ENCODE measurements at places on chromosomes 7 and 10.

- no peak for DNase-seq
Measured at GRCh38 chr7:29853789-29854188, 47.5 kb downstream of the WIPF3 start.

DNA sequence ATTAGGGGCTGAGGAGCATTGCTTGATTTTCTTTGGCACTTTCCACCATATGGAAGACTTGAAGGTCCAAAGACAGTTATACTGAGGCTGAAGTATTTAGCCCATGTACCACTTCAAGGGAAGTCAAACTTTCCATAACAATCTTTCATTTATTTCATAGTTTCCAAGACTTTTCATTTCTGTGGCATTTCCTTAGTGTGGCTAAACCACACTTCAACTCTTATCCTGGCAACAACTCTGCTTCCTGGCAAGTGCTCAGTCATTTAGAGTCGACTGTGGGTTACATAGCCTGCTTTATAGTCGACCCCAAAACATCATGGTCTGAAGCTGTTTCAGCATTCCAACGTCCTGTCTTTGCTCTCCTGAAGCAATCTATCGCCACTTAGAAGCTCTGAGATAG, 343.0 kb upstream of the SEMA3D start:
- DNase-seq, result no peak

GRCh38 chr10:127899766-127900387, 7.0 kb upstream of the PTPRE start:
- no peak for DNase-seq

DNA sequence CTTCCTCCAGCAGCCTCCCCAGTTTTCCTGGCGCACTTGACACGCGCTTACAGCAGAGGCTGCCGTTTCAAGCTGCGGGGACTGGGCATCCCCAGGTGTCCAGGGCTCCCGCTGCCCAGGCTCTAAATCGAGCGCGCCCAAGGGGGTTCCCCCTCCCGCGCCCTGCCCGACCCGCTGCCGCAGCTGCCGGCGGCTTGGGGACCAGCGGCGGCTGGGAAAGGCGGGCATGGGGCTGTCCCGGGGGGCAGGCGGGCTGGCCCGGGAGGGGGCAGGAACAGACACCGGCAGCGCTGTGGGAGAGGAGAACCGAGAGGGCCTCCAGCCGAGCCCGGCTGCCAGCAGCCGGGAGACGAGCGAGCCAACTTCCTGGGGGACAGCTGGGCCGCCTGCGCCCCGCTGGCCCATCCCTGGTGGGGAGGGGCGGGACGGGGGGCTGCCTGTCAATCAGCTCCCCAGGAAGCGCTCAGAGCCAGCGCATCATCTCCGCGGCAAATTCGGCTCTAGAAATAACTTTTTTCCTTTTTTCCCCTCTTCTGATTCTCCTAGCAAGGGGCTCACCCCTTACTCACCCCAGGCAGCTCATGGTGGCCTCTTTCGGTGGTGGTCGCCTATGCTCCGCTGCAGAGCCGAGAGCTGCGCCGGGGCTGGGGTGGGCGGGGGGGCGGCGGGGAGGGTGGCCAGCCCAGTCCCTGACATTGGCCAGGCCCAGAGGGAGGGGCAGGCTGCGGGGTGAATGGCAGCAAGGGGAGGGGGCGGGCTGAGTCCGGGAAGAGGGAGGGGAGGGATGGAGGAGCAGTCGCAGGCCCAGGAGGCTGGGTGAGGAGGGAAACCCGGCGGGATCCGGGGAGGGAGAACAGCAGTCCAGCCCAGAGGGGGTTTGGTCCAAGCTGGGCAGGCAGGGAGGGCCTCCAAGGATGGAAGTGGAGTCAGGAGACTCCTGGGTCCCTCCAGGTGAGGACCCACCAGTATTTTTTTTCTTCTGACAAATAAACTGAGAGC, 14.7 kb downstream of the GRID2IP start:
- no peak for DNase-seq

GRCh38 chr7:37826825-37827224, 21.6 kb upstream of the NME8 start:
- DNase-seq, result no peak

- peak; percentile 8 for DNase-seq
Measured at GRCh38 chr10:131786756-131787605, 113.8 kb upstream of the PPP2R2D start.

DNA sequence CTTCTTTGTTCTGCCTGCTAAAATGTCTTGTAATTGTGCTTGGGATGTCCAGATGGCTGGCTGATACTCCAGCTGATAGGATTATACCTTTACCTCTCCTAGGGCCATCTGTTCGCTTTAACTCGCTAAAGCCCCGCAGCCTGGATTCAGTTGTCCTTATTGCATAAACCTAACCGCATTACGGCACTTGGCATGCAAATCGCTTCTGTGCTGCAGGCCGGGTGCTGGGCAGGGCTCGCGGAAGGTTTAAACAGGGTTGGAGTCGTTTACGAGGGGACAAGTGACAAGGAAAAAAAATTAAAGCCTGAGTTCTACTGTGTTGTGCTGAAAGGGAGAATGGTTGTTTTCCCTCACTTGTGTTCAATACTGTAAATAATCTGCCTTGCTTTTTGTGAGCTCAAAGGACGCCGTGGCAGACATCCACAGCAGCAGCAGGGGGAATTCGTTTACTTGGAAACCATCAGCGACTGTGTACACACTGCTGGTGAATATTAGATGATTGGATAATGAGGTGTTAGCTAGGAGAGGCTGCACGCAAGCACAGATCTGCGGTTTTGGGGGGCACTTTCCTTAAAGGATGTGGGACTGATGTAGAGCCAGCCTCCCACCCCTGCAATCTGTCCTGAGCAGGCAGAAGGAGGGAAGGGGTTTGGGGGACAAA, 93.0 kb downstream of the EBF3 start:
- DNase-seq, result no peak

- DNase-seq, result no peak
Measured at GRCh38 chr7:156059369-156059768, 247.1 kb upstream of the SHH start.

- DNase-seq, result no peak
Measured at GRCh38 chr10:103645141-103646054, 151.9 kb downstream of the NEURL1 start.

GRCh38 chr7:7989616-7990440, 21.2 kb downstream of the GLCCI1 start:
- DNase-seq, result no peak

DNA sequence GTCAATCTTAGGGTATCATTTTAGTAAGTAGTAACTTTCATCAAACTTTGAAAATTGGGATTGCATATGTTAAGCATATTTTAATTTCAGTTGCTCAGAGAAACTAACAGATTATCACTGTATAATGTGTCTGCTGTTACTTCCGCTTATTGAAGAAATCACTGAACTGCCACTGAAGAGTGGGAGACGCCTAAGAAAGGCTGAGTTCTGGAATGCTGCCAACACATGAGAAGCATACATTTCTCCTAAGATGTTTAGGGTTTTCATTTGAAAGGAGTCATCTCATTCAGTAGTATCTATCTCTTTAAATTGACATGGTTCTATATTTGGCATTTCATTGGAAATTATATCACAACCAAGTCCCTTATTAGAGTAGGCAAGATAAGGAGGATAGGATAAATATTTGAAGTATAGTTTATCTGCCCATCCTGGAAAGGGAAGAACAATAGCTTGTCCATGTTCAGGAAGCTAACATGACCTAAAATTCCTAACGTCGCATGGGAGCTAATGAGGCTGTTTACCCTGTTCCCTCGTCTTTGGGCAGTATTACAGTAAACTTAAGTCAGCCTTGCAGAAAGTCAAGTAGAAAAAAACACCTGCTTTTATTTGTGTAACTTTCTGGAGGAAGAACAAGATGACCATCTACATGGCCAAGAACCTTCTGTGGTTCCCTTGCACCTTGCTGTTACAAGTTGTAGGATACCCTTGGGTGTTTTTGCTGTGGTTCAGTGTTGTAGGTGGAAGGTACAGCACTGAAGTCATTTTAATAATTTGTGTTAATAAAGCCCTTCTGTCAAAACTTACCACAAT, 67.3 kb downstream of the NHLRC2 start:
- DNase-seq, result no peak

- DNase-seq, result peak; percentile 36
Measured at GRCh38 chr7:150450491-150451001, at the start of gene GIMAP8. Gene GIMAP8, plus strand, starts transcription at chr7:150450630. Its CDS starts 16,069 bp downstream, at chr7:150466699.

GRCh38 chr10:12372846-12373245, 23.5 kb downstream of the CAMK1D start:
- no peak for DNase-seq

DNA sequence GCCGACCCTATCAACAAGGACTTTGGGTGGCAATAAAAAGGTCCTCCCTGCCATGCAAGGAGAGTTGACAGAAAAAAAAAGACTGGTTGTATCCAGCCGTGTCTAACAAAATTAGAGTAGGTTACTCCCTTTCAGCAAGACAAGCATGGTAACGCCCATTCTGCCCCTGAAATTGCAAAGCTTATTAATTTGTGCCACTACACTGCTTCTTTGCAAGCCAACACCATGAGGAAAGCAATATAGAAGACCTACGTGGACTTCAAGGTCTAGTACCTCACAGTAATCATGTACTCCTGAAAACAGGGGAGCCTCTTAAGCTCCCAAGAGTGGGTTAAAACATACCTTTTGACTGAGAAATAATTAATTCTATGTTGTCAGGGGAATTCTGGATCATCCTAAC, 90.3 kb downstream of the FRMPD2 start:
- no peak for DNase-seq

GRCh38 chr10:63713191-63714144, 192.3 kb downstream of the REEP3 start:
- no peak for DNase-seq

DNA sequence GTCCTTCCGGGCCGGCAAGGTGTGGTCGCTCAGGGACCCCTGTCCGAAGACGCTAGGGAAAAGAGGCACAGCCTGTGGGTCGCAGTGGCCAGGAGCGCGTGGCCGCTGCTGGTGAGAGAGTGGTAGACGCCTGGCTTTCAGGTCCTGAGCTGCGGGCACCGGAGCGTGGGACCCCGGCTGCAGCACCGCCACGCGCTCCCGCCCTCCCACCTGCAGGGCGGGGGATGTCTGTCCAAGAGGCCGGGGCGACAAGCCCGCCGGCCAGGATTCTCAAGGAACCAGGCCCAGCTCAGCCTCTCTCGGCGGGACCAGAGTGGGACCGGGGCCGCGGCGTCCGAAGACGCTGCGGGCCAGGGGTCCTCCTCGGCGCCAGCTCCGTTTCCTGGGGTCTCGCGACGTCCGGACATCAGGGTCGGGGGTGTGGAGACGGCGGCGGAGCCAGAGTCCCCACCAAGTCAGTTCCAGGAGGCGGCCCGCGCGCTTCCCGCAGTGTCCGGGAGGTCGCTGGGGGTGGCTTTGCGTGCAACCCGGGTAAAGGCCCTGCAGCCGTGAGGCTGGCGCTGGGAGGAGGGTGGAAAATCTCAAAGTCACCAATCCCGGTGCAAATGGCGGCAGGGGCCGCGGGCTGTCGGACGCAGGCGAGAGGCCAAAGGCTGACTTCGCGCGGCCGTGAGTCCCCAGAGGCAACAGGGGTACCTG, 5.5 kb downstream of the ZNF503 start:
- DNase-seq, result no peak

DNA sequence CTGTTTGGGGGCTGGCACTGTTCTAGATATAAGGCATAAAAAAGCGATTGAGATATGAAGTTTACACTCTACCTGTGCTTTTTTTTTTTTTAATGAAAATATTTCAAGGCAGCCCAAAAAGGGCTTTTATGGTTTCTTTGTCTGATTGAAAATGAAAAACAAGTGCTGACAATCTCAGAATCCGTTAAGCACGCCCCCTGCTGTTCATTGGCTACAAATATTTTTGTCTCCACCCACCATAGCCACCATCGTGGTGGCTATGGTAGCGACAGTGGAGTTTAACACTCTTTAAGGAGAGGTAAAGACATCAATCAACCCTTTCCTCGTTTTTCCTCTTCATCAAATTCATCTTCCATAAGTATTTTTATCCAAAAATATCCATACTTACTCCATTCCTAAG, 94.2 kb downstream of the CD36 start:
- DNase-seq, result no peak

DNA sequence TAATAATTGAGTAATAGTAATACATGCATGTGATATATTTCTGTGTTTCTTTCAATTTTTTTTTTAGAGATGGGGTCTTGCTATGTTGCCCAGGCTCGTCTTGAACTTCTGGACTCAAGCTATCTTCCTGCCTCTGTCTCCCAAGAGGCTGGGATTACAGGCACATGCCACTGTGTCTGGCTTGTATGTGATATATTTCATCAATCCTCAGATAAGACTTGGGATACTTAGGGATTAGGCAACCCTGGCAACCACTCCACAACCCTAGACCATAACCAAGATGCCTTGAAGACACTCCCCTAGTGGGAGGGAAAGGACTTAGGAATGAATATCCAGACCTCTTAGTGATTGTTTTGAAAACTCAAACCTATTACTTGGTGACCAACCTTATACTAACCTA, 154.8 kb downstream of the CCDC3 start:
- no peak for DNase-seq

- peak; percentile 61 for DNase-seq
Measured at GRCh38 chr10:80407812-80408241, 524 bp upstream of the PRXL2A start.

- no peak for DNase-seq
Measured at GRCh38 chr7:156503196-156503595, 137.4 kb upstream of the RNF32 start.

- no peak for DNase-seq
Measured at GRCh38 chr7:90843472-90843871, 247.4 kb downstream of the CDK14 start.

- DNase-seq, result no peak
Measured at GRCh38 chr10:47300429-47300931, 483 bp downstream of the GDF10 start.

GRCh38 chr10:123787566-123787965, 104.0 kb downstream of the CPXM2 start:
- DNase-seq, result no peak

- DNase-seq, result no peak
Measured at GRCh38 chr10:33416209-33416608, 81.7 kb upstream of the NRP1 start.

DNA sequence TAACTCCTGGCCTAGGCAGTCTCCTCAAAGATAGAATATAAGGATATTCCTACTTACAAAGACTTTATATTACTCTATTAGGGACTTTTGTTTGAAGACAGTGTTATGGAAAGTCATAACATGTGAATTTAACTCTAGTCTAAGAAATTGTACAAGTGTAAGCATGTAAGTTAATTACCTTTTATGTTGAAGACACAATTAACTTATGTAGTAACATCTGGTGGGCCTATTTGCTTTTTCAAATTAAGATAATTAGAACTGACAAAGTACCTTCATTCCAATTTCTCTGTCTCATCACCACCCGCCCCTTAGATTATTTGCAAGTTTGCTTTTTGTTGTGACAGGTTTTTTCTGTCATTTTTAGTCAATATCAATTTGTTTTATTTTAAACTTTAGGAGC, 126.0 kb upstream of the THSD7A start:
- DNase-seq, result no peak

DNA sequence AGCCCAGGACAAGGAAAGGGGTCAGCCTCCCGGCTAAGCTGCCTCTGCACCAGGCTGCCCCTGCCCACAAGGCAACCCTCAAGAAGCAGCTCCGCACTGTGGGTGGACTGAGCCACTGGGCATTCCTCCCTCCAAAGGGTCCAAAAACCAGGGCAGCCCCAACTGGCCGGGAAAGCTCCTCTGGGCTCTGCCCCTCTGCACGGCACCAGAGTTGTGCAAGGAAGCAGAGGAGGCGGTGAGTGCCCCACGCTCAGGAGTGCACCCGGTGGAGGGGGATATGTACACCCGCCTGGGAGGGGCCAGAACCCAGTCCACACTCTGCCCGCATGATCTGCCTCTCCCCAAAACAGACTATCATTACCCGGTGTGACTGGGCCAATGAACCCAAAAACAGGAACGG, 43.8 kb downstream of the PTPRN2 start:
- DNase-seq, result no peak

Measured in stimulated activated CD8-positive, alpha-beta memory T cell treated with anti-CD3 and anti-CD28 coated beads, Interleukin-15, amount 100 ng/mL, for 48 hours (primary cell).